ENCODE measurements at places on chromosomes 13 and 19.

DNA sequence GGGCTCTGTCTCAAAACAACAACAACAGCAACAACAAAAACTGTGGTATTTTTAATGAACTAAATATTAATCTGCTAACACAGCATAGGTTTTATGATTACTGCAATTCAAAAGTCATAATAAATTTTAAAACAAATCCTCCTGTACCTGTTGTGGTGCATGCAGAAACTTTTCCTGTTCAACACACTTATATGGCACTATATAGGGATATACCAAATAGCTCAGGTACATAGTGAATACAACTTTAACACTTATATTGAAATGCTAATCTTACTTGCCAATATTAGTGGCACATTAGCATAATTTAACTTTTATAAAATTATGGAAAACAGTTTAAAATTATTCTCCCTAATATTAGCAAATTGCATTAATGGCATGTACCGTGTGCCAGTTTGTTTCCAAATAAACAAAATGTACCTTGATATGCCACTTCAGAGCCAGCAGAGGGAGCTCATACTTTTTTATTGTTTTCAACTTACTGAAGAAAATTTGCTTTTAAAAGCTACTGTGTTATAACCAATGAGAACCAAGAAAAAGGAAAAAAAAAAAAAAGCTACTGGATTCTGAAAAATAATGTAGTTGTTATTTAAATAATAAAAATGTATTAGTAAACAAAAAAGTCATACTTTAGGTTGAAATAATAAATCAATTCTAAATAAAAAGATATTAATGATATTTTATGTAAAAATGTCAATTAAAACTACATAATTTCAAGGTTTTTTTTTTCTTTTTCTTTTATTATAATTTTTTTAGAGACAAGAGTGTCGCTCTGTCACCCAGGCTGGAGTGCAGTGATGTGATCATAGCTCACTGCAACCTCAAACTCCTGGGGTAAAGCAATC lies 18.0 kb upstream of the RBM26 start:
- DNase-seq: no peak

- DNase-seq: no peak
These were observed 354 bp downstream of the CYP4F3 start for GRCh38 chr19:15640904-15641597.

DNA sequence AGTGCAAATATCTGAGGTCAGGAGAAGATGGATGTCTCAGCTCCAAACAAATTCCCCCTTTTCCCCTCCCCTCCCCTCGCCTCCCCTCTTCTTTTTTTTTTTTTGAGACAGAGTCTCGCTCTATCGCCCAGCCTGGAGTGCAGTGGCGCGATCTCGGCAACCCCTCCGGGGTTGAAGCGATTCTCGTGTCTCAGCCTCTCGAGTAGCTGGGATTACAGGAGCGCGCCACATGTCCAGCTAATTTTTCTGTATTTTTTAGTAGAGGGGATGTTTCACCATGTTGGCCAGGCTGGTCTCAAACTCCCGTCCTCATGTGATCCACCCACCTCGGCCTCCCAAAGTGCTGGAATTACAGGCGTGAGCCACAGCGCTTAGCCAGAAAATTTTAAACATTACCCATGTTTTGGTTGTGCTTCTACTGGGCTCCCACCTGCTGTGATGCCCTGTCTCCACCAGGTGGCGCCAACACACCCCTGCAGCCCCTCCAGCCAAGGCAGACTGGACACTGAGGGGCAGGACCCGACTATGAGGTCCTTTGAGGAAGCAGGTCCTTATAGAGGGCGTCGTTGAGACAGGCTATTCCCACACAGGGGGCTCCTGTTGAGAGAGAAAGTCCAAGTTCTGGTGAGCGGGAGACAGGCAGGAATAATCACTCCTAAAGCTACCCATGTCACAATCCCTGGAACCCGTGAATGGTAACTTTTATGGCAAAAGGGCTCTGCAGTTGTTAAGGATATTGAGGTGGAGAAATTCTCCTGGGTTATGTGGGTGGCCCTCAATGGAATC lies 6.3 kb downstream of the ERICH4 start:
- DNase-seq: peak; percentile 80

DNA sequence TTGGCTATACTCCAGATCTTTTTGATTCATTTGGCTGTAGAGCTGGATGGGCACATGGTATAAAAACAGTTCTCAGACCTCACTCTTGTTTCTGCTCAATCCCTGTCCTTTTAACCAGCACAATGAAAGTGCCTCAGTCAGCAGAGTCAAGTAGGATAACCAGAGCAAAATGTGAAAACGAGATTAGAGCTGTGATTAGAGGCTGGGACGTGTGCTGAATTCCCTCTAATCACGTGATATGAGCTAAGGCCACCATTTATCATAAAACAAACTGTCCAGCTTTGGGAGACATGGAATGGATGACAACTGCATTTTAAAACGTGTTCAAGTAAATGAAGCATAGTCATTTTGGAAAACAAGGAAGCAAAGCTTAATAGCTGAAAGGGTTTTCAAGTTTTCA lies 54.1 kb downstream of the GJA3 start:
- no peak for DNase-seq

- no peak for DNase-seq
These were observed 65.6 kb downstream of the MCF2L start for GRCh38 chr13:113034451-113035212.

GRCh38 chr13:99258210-99258860 lies at the start of gene GPR18:
Gene GPR18 (minus strand): TSS chr13:99258379. CDS start chr13:99255872, 2,507 bp downstream.
- peak; percentile 30 for DNase-seq

DNA sequence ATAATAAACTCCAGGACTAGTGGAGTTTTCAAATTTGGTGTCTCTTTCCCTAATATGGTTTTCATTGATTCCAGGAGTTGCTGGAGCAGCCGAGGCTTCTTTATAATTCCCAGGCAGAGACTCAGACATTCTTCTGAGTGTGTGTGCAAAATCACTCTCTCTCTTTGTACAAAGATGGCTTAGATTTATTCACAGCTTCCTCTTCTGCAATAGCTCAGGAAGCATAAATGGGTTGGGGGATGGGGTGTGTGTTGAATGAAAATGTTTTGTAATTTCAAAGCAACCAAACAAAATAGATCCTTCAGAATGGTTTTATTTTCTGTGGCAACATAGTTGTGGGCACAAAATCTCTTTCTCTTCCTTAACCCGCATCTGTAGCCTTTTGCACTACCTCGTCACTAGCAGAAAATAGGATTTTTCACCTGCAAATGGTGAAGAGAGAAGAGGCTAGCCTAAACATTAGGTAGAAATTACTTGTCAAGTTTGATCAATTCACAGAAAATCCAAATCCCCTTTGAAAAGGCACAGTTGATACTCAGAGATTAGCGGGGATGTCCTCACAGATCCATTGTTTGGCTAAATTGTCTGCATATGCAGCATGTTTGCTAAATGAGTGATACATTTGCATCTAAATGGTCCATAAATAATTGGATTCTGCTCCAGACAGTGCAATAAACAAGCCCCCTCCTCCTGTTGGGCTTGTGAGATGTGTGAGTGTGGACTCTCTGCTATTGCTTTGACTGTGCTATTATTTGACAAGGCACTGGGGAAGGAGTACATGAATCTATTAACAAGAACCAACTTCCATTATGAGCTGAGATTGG lies 66.7 kb downstream of the CBY2 start:
- DNase-seq: no peak

DNA sequence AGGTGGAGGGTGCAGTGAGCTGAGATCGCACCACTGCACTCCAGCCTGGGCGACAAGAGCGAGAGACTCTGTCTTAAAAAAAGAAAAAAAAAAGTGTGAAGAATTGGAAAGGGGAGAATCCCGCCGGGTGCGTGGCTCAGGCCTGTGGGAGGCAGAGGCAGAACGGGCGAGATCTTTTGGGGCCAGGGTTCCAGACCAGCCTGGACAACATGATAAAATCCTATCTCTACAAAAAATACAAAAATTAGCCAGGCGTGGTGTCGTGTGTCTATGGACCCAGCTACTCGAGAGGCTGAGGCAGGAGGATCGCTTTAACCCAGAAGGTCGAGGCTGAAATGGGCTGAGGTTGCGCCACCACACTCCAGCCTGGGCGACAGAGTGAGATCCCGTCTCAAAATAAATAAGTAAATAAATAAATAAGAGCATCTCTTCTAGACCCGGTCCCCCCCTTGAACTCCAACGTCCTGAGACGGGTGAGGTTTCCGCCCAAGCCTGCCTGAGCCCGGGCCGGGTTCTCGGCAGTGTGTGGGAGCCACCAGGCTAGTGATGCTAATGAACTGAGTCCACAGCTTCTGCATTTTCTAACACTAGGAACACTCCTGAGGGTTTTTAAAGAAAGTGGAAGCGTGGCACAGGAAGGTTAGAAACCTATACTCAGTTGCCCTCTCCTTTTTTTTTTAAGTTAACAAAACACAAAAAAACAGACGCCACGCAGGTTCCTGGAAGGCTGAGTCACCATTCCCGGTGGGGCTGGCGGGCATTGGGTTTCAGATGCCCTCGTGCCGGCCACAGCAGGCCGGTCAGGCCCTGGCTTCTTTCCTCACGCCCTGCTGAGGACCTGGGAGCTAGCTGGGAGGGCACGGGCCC lies 22.0 kb downstream of the GPX4 start:
- DNase-seq: no peak

DNA sequence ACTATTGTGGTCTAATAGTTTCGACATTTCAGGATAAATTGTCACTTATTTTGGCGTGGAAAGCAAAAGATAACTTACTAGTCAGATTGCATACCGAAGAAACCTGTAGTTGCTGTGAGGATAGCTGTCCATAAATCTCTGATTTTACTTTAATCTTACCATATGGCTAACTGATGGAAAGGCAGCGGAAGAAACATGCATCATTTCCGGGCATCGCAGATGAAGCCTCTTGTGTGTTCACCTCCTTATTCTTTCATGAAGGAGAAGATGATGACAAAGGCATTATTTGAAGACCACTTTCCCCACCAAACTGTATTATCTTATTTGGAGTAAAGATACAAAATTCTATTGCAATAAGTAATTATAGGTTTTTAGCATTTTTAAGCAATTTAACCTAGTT lies 763.6 kb upstream of the SLITRK6 start:
- no peak for DNase-seq

DNA sequence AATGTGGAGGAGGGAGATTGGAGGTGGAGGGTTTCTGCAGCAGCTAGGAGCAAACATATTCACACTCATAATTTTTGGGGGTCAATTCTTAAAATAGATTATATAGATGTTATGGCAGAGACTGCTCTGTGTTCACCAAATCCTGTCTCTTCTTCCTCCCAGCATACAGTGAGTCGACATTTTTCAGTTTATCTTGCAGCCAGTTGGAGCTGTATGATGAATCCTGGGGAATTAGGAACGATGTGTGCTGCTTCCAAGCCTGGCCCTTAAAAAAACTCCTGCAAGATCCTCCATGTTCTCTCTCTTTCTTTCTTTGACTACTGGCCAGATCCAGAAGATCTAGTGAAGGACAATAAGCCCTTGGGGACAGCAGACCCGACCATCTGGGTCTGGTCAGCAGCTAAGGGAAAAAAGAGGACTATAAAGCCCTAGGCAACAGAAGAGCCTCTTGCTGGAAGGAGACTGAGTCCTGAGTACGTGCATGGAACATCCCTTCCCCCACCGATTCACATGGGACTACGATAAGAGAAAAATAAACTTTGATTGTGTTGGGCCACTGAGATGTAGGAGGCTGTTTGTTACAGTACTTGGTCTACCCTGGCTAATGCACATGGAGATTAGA lies 55.8 kb upstream of the POMP start:
- no peak for DNase-seq

DNA sequence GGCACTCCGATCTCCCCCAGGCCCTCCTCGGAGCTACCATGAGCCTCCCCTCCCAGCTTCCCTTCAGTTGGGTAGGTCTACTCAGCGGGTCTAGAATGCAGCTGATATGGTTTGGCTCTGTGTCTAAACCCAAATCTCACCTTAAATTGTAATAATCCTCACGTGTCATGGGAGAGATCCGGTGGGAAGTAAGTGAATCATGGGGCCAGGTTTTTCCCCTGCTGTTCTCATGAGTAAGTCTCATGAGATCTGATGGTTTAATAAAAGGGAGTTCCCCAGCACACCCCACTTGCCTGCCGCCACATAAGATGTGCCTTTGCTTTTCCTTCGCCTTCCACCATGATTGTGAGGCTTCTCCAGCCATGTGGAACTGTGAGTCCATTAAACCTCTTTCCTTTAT lies 14.5 kb upstream of the DOCK9 start:
- no peak for DNase-seq

- DNase-seq: no peak
These were observed 43.3 kb upstream of the C13orf46 start for GRCh38 chr13:114017028-114017630.

- no peak for DNase-seq
These were observed 88.5 kb downstream of the TEX26 start for GRCh38 chr13:31020996-31021395.

DNA sequence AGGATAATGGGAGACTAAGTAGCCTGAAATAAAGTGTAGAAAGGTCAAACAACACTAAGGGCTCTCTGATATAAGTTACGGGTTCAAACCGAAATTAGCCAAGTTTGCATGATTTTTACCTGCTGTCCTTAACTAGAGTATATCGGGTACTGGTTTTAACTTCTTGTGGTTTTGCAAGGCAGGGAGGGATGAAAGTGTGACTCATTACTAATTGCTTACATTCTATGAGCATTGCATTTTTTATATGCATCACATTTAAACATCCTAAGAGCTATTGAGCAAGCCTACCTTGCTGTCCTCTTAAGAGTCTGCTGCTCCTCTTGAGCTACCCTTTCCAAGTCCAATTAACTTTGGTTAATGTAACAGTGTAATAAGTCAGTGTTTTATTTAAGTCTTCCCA lies 415.4 kb downstream of the SLITRK5 start:
- no peak for DNase-seq

GRCh38 chr19:35478794-35479677 lies 11.2 kb downstream of the KRTDAP start:
- no peak for DNase-seq
